IPS-NIHi11 (cell line): ENCODE measurements at places on chromosomes 13 and 19.

- no peak for DNase-seq
Observed at GRCh38 chr19:30207357-30207756, 164.8 kb upstream of the ZNF536 start.

DNA sequence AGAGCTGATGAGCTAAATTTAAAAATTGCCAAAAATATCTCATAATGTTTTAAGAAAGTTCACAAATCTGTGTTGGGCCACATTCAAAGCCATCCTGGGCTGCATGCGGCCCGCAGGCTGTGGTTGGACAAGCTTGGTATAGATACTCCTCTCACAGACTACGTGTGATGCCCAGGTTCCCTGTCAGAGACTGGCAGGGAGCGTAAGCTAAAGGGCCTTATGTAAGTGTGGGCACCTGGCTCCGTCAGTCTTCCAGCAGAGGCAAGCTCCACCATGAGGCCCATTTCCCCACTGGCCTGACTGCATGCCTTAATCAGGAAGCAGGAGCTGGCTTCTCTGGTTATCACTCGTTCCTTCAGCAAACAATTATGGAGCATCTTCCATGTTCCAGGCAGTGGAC lies 200.2 kb downstream of the FOXO1 start:
- DNase-seq, result no peak

- no peak for DNase-seq
Observed at GRCh38 chr19:51163257-51163656, 21.2 kb downstream of the SIGLEC7 start.

GRCh38 chr19:31340042-31341025 lies 8.9 kb downstream of the TSHZ3 start:
- no peak for DNase-seq

DNA sequence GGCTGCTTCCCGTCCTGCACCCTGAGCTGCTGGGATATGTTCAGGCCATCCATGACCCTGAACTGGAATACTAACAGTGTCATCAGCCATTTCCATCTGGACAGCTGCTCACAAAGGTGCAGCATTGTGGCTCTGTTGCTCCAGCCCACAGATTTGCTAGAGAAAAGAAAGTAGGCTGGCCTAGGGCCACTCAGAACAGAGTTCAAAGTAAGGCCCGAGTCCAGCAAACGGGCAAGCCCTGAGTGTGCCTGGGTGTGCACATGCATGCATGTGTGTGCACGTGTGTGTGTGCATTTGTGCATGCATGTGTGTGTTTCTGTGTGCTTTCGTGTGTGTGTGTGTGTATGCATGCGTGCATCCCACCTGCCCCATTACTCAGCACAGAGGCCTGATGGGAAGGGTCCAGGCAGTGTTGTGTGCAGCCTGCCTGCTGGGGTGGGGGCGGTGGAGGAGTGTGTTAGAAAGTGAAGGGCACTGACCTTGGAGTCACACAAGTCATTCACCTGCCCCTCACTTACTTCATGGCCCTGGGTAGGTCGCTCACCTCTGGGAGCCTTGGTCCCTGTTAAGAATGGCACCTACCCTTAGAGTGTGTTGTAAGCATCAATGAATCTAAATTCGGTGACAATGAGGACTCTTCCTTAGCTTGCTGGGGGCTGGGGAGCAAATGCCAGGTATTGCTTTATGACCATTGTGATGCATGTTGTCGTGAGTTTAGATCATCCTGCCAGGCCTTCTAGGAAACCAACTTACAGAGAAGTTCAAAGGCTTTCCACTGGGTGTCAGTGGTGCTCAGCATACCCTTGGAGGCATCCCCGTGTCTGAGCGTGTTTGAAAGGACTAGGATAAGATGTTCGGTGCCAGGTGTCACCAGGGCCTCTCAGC lies 53.2 kb downstream of the GPR12 start:
- DNase-seq, result peak; percentile 69

DNA sequence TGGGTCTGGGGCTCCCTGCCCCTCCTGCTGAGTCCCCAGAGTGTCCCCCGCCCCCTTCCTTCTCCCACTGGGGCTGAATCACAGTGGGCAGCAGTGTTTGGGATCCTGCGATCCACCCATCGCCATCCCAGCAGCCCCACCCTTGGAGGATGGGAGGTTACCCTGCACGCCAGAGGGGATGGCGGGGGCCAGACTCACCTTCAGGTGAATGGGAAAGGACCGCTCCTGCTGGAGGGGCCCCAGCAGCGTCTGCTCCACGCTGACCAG lies 569 bp downstream of the DLEU7 start:
- DNase-seq, result no peak

DNA sequence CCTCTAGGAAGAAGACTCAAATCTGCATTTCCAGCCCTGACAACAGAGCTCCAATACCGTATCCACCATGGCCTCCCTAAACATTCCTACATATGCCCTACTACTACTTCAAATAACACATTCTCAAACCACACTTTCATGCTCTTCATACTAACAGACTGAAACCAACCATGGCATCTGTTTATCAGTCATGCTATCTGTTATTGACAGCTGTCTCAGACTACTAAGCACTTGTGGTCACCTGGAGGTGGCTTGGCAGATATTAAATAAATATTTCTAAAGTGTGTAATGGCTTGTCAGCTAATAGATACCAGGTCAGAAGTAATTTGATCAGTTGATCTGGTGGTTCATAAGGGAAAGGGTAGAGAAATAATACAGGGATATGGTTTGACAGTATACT lies 489.1 kb downstream of the DIAPH3 start:
- no peak for DNase-seq

GRCh38 chr13:98265692-98266551 lies 88.9 kb upstream of the RNF113B start:
- DNase-seq, result no peak

GRCh38 chr13:97136418-97136817 lies 85.7 kb upstream of the MBNL2 start:
- DNase-seq, result no peak

DNA sequence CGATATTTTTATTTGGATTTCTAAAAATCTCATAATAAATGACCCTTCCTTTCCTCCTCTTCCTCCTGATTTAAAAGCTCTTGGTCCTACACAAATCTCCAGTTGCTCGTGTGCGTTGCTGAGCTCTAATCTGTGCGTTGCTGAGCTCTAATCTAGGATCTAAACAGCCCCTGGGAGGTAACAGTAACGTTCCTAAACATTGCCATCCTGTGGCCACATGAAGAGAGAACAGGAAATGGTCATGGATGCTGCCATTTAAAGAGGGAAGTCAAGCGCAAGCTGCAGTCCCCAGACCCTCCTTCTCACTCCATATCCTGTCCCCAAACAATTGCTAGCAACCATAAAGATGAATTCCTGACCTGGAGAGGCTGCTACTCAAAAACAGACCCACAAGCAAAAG lies 170.8 kb downstream of the NUFIP1 start:
- DNase-seq, result peak; percentile 74

DNA sequence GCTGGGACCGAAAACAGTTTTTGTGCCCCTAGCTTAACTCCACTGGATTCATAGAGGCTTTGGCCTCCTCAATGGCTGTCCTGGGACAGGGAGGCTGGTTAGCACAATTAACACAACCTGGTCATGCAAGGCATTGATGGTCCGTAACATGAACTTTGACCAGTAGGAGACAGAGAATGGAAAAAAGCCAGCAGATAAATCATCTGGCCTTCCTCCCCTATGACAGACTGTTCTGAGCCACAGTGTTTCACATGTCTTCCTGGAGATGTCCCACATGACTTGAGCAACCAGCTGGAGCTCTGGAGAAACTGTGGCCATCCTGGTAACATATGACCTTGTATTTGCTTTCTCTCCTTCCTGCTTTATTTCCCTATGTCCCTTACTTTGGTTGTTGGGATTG lies 244.2 kb downstream of the UQCRFS1 start:
- no peak for DNase-seq

DNA sequence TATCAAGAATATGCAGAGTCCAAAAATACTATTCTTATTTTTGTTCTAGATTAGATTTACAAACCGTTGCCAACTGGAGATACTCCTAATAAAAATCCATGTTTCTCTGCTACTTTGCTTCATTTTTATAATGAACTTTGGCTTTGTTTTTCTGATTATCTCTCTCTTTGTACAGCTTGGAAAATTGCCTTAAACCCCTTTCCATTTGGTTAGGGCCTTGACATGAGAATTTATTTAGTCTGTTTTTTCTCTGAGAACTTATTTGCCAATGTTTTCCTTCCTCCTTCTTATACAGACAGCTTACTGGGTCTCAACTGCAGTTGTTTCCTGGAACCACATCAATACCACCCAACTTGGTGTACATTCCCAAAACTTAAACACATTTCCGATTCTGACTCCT lies 555.4 kb downstream of the SLITRK6 start:
- DNase-seq, result no peak
